ENCODE measurements at places on chromosomes 1 and 21.

DNA sequence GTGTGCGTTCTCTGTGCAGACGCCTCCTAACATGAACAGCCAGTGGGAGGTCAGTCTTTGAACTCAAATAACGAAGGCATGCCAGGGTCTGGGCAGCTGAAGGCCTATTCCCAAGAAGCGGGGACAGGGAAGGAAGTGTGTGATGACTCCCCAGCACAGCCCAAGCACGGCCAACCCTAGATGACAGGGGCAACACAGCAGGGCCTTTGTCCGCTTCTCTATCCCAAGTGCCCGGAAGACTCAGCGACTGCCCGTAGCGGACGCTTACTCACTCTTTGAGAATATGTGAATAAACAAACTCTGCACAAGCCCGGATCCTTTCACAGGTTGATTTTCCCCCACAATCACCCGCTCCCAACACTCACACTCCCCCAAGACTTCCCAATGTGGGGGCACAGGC lies 11.2 kb downstream of the C1orf198 start:
- no peak for DNase-seq

DNA sequence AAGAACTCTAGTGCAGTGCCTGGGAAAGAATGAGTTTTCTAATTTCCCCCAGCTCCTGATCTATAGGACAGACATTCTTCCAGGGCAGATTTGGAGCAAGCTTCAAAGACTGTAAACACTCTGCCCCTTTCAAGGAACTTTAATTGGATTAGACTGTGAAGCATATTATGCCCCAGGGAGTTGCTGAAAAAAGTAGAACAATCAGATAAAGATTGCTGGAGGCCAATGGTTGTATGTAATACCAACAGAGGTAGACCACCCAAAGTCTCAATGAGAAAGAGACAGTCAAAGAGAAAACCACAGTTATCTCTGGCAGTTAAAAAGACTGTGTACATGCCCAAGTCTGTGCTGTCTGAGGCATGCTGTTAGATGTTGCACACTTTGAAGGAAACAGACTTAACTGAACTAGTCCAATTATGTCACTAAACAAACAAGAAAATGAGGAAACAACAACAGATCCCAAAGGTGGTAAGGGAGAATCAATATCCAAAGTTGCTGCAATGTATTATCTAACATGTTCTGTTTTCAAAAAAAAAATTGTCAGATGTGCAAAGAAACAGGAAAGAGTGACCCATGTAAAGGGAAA lies 24.4 kb downstream of the C4BPA start:
- DNase-seq, result no peak

DNA sequence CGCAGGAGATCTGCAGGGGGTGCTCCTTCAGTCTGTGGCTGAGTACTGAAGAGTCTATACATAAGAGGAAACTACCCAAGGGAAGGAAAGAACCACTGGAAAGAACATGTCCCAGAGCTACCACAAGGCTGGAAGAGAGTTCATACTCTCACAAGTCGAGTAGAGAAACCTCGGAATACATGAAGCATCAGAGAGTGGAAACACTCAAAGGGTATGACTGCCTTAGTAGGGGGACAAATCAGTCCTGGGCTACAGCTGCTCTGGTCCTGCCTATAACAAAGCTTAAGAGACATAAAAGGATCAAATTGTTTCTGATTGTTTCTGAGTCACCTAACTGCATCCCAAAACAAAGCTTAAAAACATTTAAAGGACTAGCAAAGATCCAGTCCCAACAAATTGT lies 27.4 kb downstream of the TMEM50B start:
- DNase-seq, result no peak

GRCh38 chr1:12129624-12130023 lies 37.2 kb upstream of the TNFRSF1B start:
- no peak for DNase-seq

DNA sequence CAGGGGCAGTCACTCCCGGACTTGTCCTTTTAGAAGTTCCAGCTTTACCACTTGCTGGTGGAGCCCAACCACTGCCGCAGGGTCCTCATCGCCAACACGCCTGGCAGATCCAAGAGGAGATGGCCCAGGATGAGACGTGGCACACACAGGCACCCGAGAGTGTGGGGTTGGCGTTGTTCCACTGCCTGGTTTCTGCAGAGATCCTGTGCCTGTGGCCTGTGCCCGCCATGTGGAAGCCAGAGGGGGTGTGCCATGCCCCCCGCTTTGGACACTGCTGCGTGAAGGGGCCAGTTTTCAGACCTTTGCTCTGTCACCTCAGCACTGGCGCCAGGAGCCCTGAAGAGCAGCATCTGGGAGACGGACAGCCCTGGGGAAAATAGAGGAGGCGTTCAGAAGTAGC lies 10.8 kb downstream of the CD46 start:
- no peak for DNase-seq

DNA sequence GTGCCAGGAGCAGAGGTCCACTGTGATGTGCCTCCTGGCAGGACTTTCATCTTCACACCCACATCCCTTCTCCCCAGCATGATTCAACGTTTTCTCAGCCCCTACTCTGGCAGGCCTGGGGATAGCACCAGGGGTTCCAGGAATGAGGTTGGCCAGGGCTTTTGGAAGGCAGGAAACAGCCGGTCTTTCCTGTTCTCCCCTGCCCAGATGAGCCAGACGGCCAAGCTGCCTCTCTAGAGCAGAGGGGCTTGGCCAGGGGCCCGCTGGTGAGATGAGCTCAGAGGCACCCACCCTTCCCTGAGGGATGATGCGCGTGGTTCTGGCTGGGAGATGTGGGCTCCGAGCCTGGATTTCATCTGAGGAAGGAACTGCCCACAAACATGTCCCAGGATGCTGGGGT lies 4.3 kb upstream of the MFAP2 start:
- no peak for DNase-seq

- DNase-seq, result peak; percentile 58
These were observed 14.0 kb downstream of the LAPTM5 start for GRCh38 chr1:30743584-30744059.

DNA sequence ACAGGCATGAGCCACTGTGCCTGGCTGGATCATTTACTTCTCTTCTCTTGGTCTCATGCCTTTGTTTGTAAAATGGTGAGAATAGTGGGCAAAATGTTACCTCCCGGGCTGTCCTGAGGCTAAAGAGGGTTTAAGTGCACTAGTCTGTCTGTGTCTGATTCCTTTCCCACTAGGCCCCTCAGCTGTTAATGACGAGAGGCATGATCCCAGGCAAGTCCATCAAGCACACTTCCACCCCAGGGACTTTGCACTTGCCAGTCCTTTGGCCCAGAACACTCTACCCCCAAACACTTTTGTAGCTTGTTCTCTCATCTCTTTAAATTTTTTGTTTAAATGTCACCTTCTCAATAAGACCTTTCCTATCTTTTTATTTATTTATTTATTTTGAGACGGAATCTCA lies 13.8 kb upstream of the EPB41 start:
- DNase-seq, result no peak

DNA sequence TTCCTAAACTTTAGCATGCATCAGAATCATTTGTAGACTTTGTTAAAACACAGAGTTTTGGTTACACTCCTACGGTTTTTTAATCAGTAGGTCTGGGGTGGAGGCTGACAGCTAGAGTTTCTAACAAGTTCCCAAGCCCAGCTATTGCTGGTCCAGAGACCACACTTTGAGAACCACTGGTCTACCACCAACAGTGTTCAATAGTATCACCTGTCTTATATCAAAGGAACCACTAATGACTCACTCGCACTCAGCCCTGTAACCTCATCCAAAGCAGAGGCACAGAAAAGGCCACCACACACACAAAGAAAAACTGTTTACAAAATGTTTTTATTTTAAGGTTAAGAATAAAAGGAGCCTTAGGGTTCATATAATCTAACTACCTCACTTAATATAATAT lies 68.7 kb downstream of the HIVEP3 start:
- DNase-seq, result no peak

DNA sequence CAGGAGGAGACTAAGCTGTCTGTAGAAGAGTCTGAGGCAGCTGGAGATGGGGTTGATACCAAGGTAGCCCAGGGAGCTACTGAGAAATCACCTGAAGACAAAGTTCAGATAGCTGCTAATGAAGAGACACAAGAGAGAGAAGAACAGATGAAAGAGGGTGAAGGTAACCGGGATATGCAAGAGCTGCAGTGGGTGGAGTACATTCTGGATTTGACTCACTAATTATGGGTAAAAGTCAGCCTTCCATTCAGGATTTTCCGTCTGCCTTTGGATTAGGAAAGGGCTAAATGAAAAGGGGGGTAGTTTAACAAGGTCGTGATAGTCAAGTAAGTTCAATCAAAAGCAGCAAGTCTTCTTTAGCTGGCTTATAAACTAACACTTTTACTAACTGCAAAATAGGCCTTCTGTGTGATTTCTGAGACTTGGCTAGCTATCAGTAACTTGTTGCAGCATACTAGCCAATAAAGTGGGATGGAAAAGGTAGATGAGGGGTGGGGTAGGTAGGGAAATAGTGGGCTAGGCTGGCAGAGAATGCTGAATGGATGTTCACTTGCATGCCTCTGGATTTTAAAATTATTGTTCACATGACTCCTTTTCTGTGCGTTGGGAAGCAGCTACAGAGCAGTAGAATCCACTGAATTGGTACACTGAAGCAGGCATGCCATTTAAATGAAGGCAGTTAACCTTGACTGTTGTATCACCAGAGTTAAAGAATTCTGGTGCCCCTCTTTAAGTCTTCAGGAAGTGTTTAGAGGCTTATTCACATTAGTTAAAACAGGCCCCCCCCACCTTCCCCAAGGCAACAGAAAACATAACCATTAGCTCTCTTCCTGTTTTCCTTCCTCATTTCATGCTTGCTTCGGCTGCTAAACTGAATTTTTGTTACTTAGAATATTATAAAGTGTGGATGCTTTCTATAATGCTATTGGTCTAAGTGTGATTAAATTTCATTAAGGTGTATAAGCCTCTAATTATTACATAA lies 15.4 kb downstream of the CCDC17 start:
- no peak for DNase-seq

DNA sequence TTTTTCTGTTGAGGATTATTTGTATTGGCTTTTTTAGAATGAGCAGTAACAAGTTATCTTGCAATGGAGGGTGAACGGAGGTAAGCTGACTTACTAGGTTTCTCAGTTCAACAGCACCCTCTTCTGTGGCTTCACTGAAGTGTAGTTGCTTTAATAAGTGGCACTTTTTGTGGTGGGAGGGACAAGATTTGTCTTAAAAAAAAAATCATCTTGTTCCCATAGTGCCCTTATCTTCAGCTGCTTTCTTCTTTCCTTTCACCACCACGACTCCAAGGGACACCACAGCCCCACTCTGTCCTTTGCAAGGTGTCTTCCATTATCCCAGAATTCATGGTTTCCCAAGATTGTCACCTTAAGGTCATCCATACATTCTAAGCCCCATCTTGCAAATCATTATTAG lies 92.9 kb downstream of the PIGK start:
- DNase-seq, result peak; percentile 5

- DNase-seq, result no peak
These were observed 55.5 kb downstream of the PLA2G4A start for GRCh38 chr1:186884251-186884650.

DNA sequence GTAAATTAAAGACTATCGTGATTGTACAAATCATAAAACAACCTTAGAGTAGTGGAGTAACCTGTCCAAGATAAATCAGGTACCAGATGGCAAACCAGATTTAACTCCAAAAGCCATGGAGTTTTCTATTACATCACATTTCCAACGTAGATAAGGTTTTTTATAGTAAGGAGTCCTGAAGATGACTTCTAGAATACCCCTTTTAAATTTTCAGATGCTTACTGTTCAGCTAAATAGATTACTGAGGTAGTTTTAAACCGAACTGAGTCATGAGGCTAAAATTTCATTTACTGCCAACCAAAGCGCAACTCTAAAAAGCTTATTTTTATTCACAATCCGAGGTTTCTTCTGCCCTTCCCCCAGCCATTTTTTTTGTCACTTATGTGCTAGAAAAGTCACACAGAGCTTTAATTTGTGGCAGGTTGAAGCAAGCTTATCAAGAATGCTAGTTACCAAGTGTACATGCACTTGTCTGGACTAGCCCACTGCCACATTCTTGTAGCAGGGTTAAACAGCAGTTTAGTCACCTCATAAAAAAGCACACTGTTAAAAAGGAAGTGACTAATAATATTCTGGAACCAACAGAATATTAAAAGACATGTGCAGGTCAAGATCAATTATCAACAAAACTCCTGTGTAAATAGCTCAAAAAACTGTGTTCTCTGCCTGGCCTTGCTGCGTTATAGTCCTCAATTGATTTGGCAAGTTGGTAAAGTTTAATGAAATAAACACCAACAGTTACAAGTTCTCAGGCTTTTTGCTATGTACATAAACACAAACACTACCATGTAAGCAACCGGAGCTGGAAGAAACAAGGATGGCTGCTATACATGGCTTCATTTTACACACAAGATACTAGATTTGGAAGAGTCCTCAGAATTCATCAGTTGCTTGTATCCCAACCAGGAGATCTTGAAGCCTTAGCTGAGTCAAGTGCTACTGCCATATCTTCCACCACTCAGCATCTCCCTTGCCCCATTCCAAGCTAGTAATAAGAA lies 180.3 kb upstream of the DMRTA2 start:
- no peak for DNase-seq

GRCh38 chr1:197618061-197618460 lies 157.2 kb downstream of the DENND1B start:
- peak; percentile 76 for DNase-seq

- peak; percentile 55 for DNase-seq
These were observed 10.7 kb downstream of the LEPR start for GRCh38 chr1:65431111-65431705.

DNA sequence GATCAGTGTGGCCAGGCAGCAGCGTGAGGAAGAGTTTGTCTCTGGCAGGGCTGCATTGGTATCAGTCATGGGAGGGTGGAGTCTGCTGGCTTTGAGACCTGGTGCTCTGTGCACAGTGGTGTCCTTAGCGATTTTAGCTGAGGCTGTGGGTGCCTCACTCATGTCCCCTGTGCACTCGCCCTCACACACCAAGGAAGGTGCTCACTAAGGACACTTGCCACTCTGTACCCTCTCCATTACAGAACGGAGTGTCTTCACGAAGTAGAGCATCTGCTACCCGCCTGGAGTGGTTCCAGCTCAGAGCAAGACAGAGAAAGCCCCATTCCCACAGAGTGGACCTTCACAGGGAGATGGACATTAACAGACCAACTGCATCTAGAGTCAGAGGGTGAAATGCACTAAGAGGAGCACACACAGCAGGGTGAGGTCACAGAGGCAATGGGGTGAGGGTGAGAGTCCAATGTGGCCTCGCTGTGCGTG lies 117.9 kb downstream of the MATN1 start:
- DNase-seq, result no peak

GRCh38 chr1:30194046-30194619 lies 529.3 kb downstream of the MATN1 start:
- DNase-seq, result no peak

GRCh38 chr1:4272568-4272967 lies 372.5 kb upstream of the C1orf174 start:
- no peak for DNase-seq

GRCh38 chr1:172268237-172268636 lies 152.2 kb upstream of the C1orf105 start:
- DNase-seq, result no peak
